Kasumi-1 (cell line): ENCODE measurements at places on chromosomes 5 and 9.

DNA sequence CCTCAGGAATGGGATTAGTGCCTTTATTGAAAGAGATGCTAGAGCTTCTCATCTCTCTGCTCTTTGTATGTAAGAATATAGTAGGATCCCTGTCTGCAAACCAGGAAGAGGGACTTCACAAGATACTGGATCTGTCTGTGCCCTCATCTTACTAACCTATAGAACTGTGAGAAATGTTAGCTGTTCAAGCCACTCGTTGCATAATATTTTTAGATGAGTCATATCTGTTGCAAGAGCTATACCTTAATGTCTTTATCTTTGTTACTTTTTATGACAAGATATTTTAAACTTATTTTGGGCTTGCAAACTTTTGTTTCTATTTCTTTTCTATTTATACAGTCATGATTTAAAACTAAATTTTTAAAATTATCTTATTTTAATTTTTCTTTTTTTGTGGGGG is 1296.8 kb upstream of the CDH6 start:
- no peak for DNase-seq

DNA sequence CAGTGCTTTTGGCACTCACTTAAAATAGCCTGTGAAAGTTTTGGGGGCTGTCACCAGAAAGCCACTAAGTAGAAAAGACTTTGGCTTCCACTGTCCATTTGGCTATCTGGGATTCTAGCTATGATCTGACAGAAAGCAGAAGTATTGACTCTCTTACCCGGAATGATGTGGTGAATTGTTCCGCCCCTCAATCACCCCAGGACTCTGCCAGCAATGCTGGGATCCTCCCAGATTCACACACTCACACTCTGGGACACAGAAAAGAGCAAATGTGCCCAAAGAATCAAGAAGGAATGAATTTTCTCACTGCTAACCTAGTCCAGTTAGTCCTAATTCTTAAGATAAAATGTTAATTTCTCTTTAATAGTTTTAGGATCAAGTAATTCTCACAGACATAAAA is 576.9 kb downstream of the BNC2 start:
- DNase-seq, result no peak

- DNase-seq, result no peak
Observed at GRCh38 chr5:39167141-39167971, 52.0 kb downstream of the FYB1 start.

DNA sequence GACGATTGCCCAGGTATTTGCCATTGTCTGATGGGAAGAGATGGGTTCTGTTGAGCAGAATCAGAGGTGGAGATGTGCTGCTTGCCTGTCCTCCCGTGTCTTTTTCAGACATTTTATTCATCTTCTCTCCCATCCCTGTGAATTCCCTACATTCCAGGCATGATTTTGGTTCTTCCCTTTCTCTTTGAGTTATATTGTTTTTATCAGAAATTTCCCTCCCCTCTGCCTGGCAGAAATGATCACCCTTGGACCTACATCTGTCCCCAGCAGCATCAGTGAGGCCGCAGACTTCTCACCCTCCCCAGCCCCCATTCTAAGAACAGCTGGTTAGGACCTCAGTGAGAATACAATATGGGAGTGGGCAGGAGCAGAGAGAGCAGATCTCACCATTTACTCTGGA is 640.2 kb downstream of the CCDC171 start:
- DNase-seq, result no peak

DNA sequence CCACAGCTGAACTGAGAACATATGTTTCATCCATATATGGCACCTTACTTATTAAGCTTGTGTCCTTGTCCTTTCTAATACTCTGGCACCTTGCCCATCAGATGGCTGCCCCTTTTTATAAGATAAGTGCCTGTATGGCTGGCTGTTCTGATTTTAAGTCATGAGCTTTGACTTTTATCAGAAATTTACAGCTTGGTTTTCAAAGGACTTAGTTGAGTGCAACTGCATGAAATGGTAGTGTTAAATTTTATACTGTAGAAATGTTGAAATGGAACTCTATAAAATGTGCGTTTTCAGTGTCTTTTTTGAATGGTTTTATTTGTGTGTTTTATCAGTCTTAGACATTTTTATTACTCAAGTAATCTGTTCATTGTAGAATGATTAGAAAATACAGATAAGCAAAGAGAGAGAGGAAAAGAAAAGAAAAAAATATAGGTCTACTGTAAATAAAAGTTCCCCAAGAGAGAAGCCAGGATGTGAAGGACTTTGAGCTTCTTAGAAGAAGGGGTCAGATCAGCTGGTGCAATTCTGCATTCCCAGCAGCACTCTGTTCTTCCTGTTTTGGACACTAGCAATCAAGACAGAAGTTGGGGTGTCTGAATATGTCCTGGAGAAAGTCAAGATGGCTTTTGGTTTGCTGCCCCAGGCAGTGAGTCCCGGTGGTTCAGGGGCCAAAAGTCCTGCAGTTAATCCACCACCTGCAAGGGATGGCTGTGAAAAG is 38.9 kb downstream of the ARHGAP26 start:
- no peak for DNase-seq

DNA sequence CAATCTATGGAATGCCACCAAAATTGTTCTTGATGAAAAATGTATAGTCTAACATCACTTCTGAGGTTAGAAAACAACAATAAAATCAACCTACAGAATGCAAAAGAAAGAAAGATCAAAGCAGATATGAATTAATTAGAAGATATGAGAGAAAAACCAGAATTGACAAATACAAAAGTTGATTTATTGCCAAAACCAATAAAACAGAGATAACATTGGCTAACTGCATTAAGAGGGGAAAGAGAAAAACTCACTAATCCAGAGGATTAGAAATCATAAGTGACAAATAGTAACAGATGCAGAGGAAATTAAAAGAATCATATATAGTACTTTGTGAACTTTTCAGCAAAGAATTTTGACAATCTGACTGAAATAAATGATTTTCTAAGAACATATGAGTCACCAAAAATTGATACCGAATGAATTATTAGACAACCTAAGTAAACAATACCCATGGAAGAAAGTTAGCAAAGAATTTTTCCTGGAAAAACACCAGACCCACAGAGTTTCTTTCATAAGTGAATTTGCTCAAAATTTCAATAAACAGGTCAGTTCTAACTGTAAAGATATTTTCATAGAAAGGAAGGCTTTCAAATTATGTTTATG is 167.7 kb downstream of the AOPEP start:
- DNase-seq, result no peak

DNA sequence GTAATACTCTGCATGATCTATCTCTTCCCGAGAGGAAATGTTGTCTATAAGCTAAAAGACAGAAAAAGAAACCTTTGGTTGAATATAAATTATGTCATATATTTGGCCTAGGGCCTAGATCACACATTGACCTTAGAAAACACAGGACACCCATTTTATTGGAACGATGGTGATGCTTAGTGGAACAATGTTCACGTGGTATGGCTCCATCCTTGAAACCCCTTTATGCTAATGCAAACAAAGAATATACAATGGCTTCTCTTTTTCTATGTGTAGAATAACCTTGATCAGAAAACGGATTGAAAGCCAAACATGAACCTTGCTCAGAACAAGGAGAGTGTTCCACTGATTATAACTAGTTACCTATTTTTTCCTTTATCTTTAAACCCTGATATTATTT is 24.5 kb downstream of the MRPS27 start:
- DNase-seq, result no peak

- no peak for DNase-seq
Observed at GRCh38 chr9:13715430-13715829, 435.9 kb upstream of the MPDZ start.

DNA sequence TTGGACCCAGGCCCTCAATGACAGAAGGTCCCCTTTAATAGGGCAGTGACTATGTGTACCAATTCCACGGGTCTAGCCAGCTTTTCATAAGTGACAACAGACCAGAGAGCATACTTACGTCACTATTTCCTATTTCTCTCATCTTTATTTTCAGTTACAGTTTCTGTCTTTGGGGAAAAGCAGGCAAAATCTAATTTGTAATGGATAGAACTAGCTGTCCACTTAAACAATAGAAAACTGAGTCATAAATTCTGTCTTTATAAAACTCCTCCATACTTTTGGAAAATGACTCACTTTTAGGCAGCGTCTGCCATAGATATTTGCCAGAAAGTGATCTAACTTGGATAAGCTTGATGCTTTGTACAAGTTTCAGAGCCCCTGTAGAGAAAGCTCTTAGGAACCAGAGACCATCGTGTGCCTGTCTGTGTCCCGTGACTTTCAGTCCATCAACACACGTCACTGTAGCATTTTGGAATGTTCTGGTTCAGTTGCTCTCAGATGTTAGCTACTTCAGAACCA is 101.9 kb downstream of the F2RL2 start:
- DNase-seq, result no peak

DNA sequence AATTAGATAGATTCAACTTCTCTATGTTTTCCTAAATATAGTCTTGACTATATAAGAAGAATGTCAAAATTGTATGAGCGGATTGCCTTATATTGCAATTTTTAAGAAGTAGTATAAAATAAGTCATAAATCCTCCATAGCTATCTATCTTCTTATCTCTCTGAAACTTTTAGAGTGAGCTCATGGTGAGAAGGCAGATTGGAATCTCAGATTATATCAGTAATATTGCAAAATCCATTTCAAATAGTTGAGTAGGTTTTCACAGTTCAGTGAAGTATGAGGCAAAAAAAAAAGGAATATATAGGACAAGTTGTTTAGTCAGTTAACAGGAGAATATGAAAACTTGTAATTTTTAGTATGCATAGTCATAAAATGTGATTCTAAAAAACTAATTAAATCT is 156.4 kb downstream of the FAM174A start:
- DNase-seq, result no peak

DNA sequence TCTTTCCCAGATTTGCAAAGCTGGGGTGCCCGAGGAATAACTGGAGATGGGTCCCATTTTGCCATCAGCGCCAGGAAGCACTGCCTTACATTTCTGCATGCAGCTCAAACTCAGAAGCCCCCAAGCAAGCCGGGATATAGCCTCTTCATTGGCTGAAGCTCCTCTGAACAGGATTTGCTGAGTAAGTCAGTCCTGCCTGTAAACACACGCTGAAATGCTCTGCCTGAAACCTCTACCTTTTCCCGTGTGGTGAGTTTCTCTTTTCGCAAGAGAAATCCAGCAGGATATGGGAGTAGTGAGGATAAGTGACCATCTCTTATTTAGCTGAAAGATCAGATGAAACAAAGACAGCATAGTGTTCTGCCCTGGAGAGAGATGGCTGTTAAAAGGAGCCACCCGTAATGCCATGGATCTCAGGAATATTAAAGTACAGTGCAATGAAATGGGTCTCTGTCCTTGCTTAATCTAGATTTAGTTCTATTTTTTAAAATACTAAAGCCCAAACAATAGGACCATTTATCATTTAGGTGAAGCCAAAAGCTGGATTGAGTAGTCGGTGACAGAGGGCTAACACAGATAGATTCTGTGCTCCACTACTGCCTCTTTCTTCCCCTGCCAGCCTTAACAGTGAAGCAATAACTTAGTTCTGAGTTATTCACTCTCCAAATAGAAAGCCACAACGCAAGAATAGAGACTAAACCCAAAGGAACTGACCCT is 177.5 kb upstream of the PPP2R2B start:
- DNase-seq, result no peak

- DNase-seq, result peak; percentile 17
Observed at GRCh38 chr5:99320436-99320835, 391.6 kb upstream of the CHD1 start.

DNA sequence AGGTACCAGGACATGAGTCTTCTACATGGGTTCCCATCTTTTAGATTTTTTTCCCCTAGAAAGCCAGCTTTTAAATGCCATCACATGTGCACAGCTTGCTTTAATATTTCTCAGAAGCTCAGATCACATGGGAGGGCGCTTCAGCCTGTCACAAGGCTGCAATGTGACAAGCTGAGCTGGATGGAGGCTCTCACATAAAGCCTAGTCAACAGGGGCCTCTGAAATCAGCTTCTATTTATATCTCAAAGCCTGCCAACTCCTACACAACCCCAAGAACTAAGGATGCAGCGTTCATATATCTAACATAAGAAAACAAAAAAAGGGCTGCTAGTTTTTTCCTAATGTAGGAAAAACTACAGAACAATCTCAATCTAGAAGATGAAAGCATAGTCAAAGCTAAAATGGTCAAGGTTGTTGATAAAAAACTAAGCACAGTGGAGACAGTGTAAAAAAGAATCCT is 2.3 kb downstream of the ZFAND5 start:
- peak; percentile 73 for DNase-seq

GRCh38 chr5:5298841-5299541 is 123.5 kb upstream of the ICE1 start:
- no peak for DNase-seq

DNA sequence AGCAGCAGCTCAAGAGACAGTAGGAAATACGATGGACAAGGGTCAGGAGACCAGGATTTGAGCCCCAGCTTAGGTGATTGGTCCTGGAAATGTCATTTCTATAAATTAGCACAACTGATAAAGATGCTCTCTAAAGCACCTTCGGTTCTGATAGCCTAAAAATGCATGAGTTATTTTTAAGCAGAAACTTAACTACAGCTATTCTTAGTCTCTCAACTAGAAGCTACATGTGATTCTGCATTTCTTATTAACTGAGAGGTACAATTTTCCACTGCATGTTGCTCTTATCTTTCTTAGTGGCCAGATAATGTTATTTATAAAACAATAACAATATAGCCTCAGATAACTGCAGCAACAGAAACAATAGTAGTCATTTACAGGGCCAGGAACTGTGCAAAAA is 136.4 kb downstream of the GRIA1 start:
- no peak for DNase-seq

GRCh38 chr5:144191998-144192397 is 21.3 kb downstream of the KCTD16 start:
- DNase-seq, result peak; percentile 91

DNA sequence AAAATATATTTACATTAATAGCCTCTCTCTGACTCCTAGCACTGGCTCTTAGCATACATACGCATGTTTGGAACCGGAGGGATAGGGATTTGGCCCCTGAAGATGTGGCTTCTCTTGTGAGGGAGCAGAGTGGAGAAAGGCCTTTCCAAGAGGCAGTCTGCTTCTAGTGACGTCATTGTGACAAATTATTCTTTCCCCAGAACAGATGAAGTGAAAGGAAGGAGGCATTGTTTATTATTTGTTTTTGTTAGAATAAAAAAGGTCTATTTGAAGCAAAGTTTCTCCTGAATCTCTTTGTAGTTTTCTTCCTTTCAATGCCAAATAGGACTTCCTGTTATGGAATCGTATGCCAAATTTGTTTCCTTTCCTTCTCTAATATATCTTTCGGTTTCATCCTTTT is 361.6 kb downstream of the ICE1 start:
- DNase-seq, result no peak

DNA sequence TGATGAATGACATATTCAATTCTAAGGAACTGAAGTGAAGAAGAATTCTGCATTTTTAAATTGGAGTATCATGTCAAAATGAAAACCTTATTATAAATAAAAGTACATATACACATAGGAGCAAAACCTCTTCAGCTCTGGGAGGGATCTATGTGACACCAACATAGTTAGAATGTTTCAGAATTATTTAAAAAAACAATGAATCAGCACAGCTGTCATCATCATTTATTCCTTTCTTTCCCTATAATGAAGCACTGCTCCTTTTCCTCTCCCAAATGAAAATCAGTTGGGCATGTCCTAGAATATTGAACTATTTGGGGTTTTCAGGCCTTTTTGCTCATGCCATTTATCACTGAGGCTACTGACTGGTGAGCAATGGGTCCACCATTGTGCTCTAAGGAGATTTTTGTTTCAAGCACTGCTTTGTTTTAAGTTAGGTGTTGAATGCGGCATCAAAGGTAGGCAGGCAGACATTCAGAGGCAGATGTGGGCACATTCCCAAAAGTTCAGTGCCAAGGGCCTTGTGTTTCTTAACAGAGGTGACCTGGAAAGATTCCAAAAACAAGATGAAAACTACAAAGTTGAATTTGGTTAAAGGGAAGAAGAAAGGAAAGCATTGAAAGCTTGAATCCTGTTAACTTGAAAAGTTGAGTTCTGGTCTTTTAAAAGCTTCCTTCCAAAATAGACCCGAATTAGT is 126.4 kb upstream of the ADAMTSL1 start:
- no peak for DNase-seq
